ENCODE measurements at places on chromosomes 3 and 15.

DNA sequence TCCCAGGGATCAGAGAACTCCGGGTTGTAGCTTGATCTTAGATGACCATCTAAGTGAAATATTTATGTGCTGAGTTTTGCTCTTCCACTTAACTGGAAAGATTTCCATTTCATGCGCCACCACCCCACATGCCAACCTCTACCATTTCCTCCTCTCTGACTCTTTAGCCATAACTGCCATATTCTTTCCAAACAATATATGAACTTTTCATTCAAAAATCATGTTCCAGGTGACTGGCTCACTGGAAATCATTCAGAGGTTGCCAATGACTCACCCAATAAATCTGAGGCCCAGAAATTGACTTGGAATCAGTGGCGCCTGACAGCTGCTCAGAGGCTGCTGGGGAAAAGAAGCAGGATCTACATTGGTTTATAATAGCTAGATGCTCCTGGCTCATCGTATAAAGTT lies 31.6 kb upstream of the FAM174B start:
- DNase-seq: no peak

DNA sequence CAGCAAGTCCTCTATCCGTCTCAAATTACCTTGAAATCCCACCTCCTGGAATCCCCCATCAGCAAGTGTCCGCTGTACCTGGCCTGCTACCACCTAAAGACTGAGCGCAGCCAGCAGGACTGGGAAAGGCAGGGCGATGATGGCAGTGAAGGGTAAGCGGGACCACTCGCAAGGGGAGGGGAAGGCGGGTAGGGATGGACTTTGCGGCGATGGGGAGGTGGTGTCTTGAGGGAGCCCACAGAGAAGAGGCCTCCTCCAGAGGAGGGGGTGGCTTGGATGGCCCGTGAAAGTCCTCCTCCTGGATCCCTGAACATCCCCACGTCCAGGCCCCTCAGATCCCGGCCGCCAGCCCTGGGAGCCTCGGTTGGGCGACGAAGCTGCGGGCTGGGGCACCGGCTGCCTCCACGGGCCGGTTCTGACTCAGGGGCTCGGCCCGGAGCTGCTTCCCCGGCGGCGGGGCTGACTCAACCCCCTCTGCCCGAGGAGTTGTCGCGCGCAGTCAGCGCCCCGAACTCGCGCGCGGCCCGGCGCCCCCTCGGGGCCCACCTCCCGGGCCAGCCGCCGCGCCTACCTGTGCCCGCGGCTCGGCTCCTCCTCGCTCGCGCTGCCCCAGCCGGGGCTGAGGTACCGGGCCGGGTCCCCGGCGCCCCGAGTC lies 512 bp downstream of the LARP6 start:
- no peak for DNase-seq

DNA sequence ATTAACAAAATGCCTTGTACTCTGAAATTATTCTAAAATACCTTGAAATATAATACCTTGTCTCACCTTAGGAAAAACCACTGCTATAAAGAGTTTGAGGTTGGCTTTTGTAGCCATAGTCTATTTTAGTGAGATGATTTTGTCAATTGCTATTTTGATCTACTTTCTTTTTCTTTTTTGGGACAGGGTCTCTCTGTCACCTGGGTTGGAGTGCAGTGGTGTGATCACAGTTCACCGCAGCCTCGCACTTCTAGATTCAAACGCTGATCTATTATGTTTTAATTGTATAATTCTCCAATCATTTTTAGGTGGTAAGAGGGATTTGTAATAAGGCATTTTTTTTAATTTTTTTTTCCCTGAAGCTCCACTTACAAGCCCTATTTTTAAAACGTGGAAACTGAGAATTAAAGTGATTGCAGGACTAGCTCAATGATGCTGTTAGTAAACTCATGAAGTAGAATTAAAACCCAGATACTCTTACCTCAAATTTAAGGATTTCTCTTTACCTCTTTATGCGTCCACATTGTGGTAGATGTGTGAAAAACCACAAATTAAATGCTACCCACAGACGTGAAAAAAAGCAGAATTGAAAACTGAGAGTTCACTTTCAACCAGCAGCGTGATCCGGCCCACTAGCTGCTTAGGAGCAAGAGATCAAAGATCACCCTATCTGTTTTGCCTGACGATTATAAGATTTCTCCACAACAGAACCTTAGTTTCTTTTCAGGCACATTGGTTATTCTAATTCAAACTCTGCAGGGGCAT lies 384.2 kb downstream of the CGGBP1 start:
- DNase-seq: no peak

DNA sequence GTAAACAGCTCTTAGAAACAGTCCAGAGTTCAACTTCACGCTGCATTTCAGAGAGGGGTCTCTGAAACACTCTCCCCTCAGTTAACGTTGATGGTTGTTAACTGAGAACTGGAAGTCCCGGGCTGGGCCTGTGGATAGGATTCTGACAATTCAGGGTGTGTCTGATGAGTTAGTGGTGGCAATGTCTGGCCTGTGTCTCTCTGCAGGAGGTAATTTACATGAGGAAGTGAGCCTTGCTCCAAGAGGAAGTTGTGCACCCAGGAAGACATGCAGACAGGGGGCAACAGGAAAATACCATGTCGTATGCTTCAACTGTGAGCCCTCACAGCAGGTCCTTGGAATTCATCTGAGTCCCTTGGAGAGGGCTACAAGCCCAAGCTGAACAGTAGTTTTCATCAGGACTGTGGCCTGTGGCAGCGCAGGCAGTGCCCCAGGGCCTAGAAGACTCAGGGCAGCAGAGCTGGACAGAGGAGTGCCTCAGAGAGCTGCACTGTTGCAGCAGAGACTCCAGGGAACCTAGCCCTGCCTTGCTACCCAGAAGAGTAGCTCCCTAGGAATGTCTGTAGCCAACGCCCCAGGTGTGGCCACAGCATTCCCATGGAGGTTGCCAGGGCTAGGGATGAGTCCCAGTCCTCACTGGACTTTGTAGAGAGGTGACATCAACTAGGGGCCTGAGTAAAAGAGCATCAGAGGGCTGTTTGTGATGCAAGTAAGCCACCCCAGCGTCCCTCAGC lies 104.6 kb upstream of the SELENOK start:
- no peak for DNase-seq

DNA sequence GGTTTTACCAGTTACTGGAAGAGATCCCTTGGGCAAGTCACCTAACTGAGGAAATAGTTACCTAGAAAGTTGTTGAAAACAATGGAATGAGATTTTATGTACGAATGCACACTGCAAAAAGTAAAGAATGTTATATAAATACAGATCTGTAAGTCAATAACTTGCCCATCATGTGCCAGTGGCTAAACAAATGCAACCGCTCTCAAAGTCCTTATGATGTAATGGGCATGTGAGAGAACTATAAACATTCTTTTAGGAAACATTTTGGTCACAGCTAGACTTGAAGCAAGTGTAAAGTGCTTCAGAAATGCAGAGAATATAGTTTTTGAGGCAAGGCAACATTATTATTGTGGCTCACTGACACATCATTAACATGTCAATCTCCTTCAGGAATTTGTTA lies 1044.5 kb downstream of the TUSC7 start:
- DNase-seq: no peak

- DNase-seq: no peak
Measured at GRCh38 chr3:161599697-161600096, 103.1 kb downstream of the OTOL1 start.

DNA sequence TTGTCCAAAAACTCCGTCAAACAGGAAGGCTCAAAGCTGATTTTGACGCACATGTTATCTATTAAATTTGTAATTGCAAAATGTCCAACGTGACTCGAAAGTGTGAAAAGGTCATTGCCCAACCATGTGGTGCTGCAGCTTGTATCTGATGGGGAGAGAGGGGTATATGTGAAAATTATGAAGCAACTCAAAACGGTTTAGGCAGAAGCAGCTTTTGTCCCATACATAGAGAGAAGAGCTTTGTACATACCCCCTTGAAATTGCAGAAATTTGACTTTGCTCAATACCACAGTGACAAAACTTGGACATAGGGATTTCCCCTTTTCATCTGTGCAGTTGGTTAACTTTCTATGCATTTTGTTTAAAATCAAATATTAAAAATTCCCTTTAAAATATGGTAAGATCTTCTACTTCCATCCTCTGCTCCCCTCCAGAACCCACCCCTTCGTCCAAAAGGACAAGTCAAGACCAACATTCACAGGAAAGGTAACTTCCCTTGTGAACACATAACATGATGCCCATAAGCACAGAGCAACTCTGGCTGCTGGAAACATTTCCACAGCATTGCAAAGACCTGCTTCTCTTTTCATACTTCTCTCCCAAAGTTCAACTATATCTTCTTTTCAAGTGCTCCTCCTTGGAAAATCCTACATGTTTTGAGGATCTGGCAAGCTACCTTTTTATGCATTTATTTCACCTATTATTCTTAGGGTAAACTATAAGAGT lies 253.7 kb upstream of the THBS1 start:
- DNase-seq: no peak

- no peak for DNase-seq
Measured at GRCh38 chr15:80660119-80660518, 35.0 kb upstream of the ABHD17C start.

DNA sequence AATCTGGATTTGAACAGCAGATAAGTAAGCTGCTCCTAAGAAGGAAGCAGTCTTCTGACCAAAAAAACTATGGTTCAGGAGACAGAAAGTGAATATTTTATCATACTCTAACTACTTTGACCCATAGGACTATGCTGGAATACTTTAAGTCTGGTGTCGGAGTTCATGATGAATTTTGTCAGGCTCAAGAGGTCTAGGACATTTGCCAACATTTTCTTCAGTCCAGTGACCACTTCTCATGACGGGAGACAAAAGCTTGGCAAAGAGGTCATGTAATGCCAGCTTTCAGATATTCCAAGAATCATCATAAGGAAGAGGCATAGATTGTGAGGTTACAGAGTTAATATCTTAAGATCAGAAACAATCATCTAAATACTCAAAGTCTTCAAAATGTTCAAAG lies 20.5 kb upstream of the DCBLD2 start:
- no peak for DNase-seq

- DNase-seq: no peak
Measured at GRCh38 chr3:1251282-1252060, 158.6 kb downstream of the CNTN6 start.

DNA sequence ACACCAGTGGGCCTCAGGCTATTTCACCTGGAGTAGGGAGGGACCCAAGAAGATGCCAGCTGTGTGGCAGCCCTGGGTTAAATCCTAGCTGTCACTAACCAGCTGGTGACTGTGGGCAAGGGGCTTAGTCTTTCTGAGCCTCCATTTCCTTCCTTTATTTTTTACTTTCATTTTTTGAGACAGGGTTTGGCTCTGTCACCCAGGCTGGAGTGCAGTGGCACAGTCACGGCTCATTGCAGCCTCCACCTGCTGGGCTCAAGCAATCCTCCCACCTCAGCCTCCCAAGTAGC lies 108.0 kb upstream of the SMAD3 start:
- no peak for DNase-seq

GRCh38 chr3:30544812-30545211 lies 61.6 kb upstream of the TGFBR2 start:
- DNase-seq: no peak

GRCh38 chr3:12287727-12288181 lies 1.1 kb upstream of the PPARG start:
- DNase-seq: no peak

DNA sequence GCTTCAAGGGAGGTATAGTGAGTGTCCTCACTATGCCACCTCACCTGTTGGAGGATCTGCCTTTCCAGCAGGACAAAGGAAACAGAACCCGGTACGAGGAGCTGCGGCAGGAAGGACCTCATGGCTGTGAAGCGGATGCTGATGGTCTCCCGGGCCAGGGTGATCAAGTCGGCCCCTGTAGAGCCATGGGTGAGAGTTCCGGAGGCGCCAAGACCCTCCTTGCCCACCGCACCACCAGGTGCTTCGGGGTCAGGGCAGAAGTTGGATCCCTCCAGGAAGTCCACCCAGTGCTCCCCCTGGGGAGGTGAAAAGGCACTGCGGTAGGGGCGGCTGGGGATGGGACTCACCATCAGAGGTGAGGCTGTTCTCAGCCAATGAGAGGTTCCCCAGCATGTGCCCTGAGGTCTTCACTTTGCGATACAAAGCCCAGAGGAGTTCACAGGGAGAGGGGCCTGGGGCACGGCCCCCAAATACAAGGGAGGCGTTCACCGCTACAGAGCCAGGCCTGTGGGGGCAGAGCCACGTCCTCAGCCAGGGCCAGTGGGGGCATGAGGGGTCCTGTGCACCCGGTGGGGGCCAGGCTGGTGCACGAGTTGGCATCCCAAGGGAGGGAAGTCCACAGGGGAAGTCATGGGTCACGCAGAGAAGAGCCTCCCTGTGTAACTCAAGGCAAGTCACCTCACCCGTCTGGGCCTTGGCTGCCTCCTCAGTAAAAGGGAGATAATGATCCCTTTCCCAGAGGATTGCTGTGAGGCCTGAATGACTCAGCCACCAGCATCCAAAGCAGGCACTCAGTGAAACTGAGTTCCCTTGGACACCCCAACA lies 27.7 kb downstream of the C15orf39 start:
- no peak for DNase-seq

GRCh38 chr3:152159328-152159727 lies 109.4 kb upstream of the MBNL1 start:
- DNase-seq: no peak

DNA sequence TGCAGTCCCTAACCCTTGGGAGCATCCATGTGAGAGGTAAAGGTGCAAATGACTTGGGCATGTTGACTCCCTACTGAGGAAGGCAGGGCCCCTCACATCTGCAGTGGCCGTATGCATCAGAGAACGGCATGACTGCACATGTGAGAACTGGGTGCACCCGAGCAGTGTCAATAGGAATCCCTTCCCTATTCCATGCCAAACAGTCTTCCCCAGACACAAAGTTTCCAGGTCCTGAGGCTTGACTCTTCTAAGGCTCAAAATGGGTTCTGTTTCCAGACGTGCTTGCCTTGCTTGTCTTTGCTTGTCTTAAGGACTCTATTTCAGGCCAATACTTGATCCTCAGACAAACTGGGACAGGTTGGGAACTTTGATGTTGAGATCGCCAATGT lies 20.5 kb upstream of the ANPEP start:
- DNase-seq: no peak

DNA sequence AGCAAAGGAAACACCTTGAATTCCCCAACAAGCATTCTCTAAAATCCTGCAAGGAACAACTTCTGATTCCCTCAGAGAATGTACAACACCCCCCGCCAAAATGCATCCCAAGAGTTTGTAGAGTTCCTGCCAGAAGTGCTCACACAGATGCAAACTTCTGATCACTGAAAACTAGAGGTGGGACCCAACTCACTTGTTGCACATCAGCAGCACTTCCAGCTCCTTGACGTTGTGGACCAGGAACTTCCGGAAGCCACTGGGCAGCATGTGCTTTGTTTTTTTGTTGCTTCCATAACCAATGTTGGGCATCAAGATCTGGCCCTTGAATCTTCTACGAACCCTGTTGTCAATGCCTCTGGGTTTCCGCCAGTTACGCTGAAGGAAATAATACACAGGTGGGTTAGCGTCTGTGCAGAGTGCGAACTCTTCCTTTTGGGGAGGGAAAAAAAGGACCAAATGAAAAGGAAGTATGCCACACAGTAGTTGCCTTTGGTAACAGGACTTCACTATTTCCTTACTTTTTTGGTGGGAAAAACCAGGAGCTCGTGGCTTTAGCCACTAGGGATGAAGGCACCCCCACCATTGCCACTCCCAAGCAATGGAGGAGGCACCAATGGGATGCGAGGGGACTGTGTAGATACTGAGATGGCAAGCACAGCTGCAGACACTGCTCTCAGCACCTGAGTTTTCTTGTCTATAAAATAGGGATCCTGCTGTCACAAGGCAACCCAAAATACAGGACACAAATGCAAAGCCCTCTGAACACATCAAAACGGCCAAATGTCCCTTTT lies 2.0 kb downstream of the RPL32 start:
- DNase-seq: no peak

- DNase-seq: no peak
Measured at GRCh38 chr15:85639752-85640381, 154.9 kb downstream of the KLHL25 start.

- DNase-seq: no peak
Measured at GRCh38 chr3:49779358-49780079, 6.8 kb downstream of the IP6K1 start.

Data from activated CD4-positive, alpha-beta T cell treated with anti-CD3 and anti-CD28 coated beads for 1 hour (primary cell).